Activated CD4-positive, alpha-beta T cell treated with anti-CD3 and anti-CD28 coated beads for 24 hours (primary cell): ENCODE measurements at places on chromosomes 1 and 21.

DNA sequence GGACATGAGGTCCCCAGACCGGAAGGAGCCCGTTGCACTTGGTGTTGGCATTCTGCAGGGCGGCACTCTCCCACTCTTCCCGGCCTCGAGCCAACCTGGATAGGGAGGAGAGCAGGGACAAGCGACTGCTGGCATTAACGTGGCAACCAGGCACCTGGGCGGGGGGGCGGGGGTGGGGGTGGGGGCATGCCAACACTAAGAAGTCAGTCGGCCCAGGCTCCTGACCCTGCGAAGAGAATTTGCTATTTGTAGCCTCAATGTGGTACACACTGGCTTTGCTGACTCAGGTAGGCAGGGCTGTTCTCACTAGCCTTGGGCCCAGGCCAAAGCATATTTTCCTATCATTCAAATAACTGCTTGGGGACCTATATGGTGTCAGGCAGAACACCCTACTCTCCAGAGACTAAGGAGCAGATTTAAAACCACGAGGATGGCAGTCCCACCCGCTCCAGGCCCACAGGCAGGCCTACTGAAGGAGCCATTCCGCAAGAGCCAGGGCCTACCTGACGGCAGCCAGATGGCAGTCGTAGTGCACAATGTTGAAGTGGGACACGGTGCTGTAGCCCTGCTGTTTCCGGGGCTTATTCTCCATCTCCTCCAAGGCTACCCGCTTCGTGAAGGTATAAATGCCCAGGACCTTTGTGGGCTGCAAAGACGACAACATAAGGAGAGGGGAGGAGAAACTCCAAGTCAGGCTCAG lies 123.7 kb downstream of the UBR4 start:
- DNase-seq = no peak

- no peak for DNase-seq
Measured at GRCh38 chr1:9586147-9586766, 2.5 kb upstream of the TMEM201 start.

GRCh38 chr1:93416183-93416582 lies 31.7 kb upstream of the FNBP1L start:
- no peak for DNase-seq

- DNase-seq = no peak
Measured at GRCh38 chr1:31752258-31752657, 11.9 kb downstream of the ADGRB2 start.

DNA sequence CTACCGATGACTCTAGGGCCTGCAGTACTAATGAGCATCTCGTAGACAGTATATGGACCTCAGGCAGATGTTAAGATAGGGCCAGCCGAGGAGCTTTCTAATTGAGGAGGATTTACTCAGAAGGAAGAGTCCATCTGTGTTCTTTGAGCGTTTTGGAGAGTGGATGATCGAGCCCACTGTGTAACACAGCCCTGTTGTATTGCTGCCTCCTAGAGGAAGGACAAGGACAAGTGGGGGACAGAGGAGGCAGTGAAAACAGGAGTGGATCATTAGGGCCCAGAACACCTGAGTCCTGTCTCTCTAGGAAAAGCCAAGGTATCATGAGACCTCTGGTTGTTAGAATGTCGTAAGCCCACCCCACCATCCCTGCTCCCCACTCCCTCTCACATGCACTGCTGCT lies 62.9 kb downstream of the TBX19 start:
- DNase-seq = no peak

GRCh38 chr1:187143783-187144182 lies 315.0 kb downstream of the PLA2G4A start:
- DNase-seq = no peak

DNA sequence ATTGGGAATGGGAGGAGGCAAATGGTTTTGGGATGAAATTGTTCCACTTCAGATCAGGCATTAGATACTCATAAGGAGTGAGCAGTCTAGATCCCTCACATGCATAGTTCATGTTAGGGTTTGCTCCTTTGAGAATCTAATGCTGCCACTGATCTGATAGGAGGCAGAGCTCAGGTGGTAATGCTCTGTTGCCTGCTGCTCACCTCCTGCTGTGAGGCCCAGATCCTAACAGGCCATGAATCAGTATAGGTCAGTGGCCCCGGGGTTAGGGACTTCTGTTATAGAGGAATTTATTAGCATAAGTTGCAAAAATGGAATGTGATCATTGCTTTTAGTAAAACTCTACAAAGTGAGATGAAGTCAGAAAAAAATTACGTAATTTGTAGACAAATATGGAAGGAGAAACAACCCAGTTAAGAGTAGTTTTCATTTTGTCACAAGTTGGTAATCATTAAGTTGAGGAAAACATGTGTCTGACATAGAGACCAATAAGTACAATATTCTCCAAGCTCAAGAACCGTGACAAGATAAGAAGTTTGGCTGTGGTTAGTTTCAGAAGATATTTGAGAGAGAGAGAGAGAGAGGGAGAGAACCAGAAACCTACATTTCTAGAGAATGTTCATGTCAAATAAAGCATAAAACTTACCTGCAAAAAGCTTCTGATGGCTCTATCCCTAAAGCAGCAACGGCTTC lies 689.7 kb upstream of the PRMT6 start:
- no peak for DNase-seq

DNA sequence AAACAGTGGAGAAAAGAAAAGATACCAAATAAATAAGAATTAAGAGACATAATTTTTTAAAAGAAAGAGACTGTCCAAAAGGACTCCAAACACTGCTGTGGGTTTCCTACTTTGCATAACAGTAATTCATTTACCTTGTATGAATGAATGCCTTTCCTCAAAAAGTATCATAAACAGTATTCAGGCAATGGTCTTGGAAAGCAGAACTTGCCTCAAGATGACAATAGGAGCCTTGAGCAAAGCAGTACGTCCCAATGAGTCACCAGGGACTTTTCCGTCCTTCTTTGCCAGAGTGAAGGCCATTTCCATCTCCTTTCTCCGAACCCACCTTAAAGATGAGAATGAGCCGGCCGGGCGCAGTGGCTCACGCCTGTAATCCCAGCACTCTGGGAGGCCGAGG lies 186.4 kb downstream of the ZBTB18 start:
- DNase-seq = no peak

GRCh38 chr1:26861286-26861701 lies 1.7 kb upstream of the SFN start:
- DNase-seq = no peak
